ENCODE measurements at places on chromosomes 6 and 20. TPM values are rescaled to one million over a fixed set of nuclear protein-coding genes. Genes with fewer than 3 reads are reported as not detected.

GRCh38 chr6:55836481-55836880, 38.9 kb downstream of the BMP5 start:
- H3K27me3 ChIP-seq: peaks cover 34% of the 10 kb centered on the region
- no peak overlapping the region for H3K4me3 ChIP-seq
- no peak overlapping the region for H3K27ac ChIP-seq

- no peak overlapping the region for H3K27ac ChIP-seq
- no peak for DNase-seq
- H3K36me3 ChIP-seq: no peaks in the 10 kb centered on the region
- H3K4me3 ChIP-seq: no peak overlapping the region
- H3K4me1 ChIP-seq: no peaks in the 10 kb centered on the region
- no peaks in the 10 kb centered on the region for H3K27me3 ChIP-seq
These were observed 487.8 kb downstream of the PTPRT start for GRCh38 chr20:42701948-42702347.

- H3K4me3 ChIP-seq: no peak overlapping the region
- no peak overlapping the region for H3K27ac ChIP-seq
- no peaks in the 10 kb centered on the region for H3K4me1 ChIP-seq
- no peaks in the 10 kb centered on the region for H3K27me3 ChIP-seq
These were observed 16.9 kb upstream of the PHIP start for GRCh38 chr6:79094938-79095337.

- no peaks in the 10 kb centered on the region for H3K27me3 ChIP-seq
- H3K4me3 ChIP-seq: no peak overlapping the region
- peaks cover 6% of the 10 kb centered on the region for H3K4me1 ChIP-seq
- H3K36me3 ChIP-seq: 0 out of 2 replicates have a peak, but pooled peaks cover 3% of the 10 kb centered on the region
- DNase-seq: no peak
These were observed 2.6 kb downstream of the MPIG6B start for GRCh38 chr6:31725502-31726350.

The PLAGL2 gene
- total RNA-seq: 18.3 TPM

The KIF16B gene
- 7.0 TPM for total RNA-seq

The GFRA4 gene
- not detected for total RNA-seq

The BYSL gene
- 55.7 TPM for total RNA-seq

The XKR7 gene
- not detected for total RNA-seq

The BNIP5 gene
- total RNA-seq: not detected
